Esophagus mucosa (tissue), 1 donor: ENCODE measurements at places on chromosomes 6 and 20.

DNA sequence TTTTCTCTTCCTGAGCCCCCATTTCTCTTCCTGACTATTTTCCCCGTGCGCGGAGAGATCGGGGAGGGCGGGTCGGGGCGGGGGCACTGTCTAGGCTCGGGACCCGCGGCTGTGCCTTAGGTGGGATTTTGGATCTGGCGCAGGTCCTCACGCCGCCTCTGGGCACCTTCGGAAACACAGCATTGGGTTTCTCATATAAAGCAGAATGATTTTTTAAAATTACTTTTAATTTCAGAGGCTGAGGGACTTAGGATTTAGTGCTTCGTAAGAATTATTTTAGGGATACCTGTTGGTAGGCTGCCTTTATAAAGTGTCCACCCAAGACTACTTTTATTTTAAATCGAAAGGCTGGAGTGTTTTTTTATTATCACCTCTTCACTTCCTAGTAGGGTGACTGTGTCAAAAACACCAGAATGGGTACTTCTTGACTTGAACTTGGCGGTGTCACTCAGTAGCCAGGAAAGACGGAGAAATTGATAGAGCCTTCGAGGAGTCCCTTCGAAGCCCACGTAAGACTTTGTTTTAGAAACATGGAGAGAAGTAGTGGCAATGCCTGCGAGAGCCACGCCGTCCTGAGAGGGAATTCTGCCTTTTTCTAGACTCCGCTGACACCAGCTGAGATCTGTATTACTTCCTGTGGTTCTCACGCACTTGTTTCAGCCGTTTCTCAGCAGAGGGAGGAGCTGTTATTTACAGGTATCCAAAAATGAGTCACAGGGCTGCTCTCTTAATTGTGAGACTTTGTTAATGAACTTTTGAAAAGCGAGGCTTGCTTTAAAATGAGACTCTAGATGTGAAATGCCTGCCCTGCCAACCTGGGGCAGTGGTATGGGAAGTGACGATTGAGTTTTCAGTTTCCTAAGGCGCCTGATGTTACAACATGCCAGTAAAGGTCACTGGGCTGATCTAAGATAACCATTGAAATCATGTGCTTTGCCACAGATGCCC, 667 bp downstream of the STX11 start:
- peak; percentile 62 for ATAC-seq

- ATAC-seq, result peak; percentile 39
These were observed 89.4 kb downstream of the HS3ST5 start for GRCh38 chr6:114253431-114253830.

- no peak for ATAC-seq
These were observed 1.6 kb downstream of the TRDN start for GRCh38 chr6:123635144-123635543.

DNA sequence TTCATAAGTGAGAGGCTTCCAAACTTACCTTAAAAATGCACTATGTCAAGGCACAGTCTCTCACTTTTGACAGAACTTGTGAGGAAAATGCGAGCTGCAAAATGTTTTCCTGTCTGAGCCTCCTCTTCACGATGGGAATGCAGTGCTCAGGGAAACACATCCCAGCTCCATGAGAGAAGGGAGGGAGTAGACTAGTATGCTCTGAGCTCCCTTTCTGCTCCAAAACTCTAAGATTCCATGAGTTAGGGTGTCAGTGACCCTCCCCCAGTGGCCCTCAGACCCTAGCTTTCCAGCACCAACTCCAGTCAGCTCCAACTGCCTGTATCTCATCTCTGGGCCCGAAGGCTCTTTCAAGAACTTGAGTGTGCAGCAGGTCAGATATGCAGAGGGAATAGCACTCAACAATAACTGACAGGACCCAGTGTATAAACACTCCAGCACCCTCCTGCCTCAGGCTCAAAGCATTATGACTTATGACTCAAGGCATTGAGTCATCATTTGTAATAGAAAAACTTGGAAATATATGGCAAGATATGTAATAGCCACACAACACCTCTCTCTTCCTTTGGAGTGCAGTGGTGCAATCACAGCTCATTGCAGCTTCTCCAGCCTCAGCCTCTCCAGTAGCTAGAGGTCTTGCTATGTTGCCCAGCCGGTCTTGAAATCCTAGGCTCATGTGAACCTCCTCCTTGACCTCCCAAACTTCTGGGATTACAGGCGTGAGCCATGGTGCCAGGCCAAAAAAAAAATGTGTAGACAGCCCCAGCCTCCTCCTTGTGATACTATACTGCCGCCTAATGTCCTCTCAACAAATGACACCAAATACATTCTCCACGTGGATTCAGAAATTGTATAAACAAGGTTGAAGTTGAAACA, 16.7 kb upstream of the ENTPD6 start:
- peak; percentile 99 for ATAC-seq

- ATAC-seq, result no peak
These were observed 66.7 kb upstream of the FYN start for GRCh38 chr6:111939902-111940301.

DNA sequence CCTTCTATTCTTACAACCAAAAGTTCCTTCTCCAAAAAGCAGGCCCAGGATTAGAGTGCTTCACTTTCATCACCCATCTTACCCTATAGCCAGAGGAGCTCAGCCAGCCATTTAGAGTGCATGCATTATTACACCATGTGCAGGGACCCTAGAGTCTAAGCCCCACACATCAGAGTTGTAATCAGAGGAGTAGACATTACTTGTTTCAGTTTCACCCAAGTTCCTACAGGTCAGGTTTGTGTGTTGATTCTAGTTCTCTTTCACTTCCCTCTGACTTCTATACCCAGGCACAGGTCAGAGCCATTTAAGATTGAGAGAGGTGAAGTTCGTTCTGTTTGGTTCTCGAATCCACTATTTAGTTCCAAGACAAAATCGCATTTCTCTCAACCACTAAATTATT, 16.3 kb upstream of the ARFGEF3 start:
- no peak for ATAC-seq

- ATAC-seq, result no peak
These were observed 194.9 kb downstream of the PHACTR1 start for GRCh38 chr6:12911427-12911826.

DNA sequence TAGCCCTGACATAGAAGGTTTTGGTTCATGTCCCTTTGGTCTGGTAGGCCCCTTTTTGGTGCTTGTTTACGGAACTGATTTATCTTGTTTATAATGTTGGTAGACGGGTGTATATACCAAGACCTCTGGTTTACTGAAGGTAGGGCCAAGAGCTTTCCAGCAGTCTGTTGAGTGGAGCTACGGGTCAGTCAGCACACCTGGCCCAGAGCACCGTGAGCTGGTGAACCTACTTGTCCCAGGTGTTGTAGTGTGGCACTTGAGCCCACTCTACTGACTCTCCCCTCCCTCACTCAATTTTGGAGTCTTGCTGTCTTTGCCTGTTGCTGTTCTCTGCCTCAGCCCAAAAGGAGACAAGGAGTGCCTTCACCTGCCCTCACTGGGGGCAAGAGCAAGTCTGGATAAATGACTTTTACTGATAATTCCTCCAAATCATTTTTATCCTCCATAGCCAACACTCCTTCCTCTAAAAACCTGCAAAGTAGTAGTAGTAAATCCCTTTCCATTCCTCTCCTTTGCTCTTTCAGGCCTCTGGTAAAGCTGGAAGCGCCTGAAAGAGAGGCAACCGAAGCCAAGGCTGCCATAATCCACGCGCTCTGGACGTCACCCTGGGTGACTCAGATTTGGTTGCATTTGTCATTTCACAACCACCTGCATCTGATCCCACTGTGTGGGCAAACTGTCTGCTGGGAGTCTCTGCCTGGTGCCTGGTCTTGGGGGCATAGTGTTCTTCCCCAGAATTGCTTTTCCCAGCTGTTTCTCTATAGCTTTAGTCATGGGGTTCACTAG, 22.2 kb downstream of the RREB1 start:
- ATAC-seq, result peak; percentile 84

- ATAC-seq, result no peak
These were observed 171.9 kb upstream of the PMEPA1 start for GRCh38 chr20:57881466-57882385.

GRCh38 chr6:135871296-135871695, 19.8 kb downstream of the PDE7B start:
- no peak for ATAC-seq

- no peak for ATAC-seq
These were observed 137.0 kb upstream of the RIN2 start for GRCh38 chr20:19621072-19621471.

DNA sequence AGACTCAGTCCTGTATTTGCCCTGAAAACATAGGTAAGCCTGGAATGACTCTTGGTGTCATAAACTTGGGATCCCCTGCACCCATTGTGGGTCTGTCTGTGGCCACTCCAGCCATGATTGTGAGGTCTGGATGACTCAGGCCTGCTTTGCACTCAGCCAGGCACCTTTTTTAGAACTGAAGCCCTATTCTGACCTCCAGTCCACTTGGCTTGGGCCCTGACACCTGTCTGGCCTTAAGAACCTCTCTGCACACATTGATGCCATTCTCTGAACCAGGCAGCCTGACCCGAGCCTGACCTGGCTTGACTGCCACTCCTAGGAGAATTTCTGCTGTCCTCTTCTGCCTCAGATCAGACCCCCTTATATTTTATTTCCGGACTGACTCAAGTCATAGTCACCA, 383.7 kb downstream of the MAFB start:
- no peak for ATAC-seq

GRCh38 chr6:91447530-91448254, 860.8 kb upstream of the MAP3K7 start:
- no peak for ATAC-seq

DNA sequence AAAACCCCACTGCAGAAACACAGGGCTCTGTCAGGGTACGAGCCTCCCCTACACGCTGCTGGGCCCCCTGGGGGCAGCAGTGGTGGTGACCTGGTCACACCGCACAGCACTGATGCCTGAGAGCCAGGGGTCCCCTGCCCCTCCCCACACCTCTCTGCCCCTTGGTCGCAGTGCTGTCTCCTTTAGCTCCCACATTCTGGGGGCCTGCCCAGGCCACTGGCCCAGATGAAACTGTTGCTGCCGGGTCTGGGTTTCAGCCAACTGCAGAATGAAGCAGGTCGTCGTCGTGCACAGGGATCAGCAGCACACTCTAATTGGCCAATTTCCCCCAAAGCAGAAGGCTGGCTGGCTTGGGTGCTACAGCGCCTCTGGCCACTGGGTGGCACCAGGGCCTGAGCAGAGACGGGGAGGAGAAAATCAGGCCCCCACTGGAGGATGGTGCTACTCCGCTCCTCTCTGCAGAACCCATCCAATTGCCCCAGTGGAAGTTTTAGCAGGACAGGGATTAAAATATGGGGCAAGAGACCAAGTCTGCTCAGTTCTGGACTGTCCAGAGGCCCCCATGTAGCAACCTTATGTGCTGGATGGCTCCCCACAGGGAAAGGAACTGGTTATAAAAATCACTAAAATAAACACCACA, 26.1 kb downstream of the DIDO1 start:
- peak; percentile 84 for ATAC-seq

DNA sequence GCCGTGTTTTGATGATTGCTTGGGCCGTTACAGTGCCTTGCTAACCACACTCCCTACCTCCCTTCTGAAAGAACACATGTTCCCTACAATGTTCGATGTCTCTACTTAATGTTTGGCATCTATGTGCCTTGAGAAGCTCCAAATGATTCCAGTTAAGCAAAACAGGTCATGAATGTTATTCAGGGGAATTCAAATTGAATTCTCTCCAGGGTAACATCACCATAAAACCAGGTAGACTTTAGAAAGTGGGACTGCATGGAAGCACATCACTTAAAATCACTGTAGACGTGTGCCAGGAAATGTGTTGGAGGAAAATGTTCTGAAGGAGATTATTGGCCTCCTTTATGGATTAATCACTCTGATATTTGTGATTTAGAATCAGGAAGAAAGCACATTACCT, 128.1 kb downstream of the ADAT2 start:
- no peak for ATAC-seq

DNA sequence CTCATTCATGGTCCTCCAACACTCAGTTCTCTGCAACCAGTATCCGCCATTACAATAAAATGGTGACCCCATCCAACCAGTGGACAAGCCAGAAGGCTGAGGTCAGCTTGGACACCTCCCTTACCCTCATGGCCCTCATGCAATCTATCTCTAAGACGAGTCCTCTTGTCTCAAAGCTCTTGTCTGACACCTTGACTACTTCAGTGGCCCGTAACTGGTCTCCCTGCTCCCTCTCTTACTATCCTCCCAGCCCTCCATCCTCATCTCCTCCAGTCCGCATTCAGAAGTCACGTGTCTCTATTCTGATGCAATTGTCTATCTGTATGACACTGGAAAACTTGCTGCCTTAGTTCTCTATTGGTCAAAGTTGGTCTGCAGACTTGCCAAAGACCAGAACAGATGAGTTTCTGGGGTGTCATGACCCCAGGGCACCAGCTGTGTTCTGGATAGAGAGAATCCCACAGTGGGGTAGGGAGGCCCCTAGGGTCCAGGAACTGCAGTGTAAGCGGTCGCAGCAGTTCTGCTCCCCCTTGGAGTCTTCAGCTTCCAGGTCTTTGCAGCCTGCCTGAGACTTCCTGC, 59.6 kb upstream of the RNF24 start:
- ATAC-seq, result no peak

GRCh38 chr6:137039010-137039409, 5.8 kb downstream of the IL20RA start:
- no peak for ATAC-seq

DNA sequence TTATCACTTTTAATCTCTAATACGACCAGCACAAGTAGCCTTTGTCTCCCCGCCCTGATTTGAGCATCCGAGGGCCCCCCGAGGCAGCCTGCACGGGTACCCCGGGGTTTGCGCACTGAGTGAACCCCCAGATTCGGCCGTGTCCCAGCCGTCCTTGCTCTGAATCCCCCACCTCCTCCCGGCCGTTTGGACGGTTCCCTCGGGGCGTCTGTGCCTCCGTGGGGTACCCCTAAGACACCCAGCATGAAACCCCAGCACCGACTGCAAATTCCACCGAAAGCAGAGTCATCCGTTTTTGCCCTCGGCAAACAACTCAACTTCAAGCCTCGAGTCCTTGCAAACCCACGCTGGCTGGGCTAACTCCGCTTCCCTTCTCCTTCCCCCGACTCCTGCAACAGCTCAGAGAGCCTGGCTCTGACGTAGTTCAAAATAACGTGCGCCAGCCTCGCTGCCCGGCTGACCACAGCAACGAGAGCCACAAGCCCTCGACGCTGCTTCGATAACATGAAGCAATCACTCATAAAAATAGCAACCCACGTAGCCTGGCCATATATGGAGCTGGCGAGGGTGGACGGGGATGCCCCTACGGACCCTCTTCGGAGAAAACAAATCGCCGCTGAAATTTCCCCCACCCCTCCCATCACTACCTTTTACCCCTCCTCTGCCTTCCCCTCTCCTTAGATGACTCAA, 764 bp upstream of the SNAP25 start:
- no peak for ATAC-seq
